COR-L47 (cell line): ENCODE measurements at places on chromosomes 3 and 15.

DNA sequence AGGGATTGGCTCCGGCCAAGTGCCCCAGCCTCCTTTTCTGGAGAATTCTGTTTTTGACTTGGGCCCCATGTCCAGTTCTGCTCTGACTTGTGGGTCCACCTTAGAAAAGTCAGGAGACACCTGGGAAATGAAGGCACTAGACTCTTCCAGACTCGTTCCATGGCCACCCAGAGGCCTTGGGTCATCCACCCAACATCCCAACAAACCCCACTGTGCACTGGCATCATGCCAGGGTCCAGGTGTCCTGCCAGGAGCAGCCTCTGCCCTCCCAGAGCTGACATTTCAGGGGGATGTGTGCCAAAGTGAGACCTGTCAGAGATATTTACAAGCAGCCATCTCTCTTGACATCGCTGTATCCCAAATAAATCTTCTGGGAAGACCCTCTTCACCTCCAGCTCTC, 13.2 kb downstream of the SPATA12 start:
- DNase-seq: no peak

DNA sequence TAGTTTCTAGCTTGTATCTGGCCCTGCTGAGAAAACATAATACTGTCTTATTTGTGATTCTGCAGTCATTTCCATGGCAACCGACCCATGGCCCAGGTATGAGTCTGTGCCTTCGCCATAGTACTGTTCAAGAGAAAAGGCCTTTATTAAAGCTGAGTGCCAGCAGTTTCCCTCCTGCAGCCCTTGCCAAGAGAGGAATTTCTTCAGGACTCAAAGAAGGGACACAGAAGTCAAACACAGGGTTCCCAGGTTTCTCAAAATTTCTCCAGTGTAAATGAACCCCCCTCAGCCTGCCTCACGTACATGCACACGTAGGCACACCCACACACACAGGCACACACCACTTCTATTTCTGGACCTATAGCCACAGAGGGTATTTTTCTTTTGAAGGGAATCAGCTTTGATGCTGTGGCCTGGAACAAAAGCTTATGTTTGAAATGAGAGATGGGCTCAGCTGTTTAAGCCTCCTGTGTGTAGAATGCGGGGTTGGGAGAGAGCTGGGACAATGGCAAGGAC, 269.2 kb downstream of the PDCD6IP start:
- no peak for DNase-seq

DNA sequence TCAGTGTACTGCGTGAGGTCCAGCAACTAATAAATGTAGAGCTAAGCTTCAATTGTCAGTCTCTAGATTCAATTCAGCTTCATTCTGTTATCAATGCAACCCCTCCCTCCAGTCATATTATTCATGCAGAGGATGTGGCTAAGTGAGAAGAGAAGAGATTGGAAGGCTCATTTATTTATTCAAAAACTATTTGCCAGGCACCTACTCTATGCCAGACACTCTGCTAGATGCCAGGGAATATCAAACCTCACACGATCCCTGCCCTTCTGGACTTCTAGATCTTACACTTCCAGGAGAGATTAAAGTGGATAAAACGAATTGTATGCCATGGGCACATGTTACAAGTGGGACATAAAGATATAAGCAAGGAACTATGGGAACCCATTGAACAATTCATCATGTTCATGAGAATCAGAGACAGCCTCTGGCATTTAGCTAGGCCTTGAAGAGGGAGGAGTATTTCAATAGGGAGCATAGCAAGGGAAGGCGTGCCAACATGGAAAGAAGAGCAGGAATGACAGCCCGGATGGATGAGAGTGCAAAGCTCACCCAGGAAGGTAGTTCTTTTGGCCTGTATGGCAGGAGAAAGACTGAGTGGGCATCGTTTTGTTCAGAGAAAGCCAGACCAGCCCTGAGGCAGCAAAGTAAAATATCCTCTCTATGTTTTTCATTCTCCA, 75.4 kb downstream of the FGF12 start:
- no peak for DNase-seq

- DNase-seq: no peak
These were observed 34.7 kb downstream of the NIPA2 start for GRCh38 chr15:22872936-22873701.

DNA sequence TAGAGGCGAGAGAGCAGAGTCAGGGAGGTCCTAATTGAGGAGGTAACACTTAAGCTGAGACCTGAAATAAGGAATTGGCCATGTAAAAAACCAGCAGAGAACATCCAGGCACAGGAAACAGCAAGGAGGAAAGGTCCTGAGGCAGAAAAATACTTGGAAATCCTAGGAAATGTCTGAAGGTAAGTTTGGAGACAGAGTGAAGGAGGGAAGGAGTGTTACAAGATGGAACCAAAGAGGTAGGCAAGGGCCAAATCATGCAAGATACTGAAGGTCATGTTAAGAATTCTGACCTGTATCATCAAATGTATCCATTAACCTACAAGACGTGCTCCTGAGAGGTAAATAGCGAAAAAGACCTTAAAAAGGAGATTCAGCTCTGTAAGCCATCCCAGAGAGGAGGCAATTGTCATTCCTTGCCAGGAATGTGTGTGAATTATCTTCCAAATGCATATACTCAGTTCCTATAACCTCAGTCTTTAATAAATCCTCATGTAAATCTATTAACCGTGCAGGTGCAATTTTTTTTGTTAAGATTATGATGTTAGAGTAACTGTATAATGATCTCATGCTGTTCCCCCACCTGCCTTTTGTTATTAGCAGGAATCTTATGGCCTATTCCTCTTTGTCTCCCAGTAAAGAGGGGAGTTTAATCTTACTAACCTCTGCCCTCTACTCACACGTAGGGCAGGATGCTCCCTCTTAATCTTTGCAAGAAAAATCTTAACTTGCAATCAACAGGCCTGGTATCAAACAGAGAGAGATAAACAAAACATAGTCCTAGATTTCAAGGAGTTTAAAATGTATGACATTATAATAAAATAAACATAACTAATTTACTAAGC, 166.9 kb downstream of the ULK4 start:
- DNase-seq: peak; percentile 1

DNA sequence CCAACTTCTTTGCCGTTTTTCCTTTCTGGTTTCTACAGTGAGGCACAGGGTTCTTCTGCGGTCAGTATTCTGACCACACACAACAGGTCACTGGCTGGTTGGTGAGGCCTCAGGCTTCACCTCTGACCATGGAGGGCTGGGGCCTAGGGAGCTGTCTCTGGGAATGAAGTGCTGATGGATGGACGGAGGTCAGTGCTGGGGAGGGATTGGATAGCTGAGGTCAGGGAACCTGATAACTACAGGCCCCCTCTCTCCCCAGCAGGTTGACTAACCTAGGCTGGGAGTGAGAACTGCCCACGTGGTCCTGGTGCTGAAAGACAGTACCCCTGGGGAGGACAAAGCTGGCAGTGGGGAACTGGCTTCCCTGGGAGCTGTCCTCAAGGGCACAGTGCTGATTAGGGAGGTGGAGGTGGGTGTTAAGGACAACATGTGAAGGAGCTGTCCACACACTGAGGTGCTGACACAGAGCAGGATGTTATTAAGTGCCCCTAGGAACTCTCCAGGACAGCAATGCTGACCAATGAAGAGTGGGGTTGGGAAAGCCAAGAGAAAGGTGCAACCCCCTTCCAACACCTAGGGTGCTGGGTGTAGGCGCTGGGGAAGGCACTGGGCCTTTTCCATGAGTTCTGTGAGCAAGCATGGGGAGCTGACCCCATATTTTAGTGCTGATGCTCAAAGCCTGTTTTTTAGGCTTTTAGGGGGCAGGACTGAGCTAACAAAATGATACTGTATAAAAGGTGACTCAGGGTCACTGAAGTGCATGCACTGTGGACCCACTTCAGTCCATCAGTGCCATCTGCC, 45.2 kb downstream of the ATP2B2 start:
- DNase-seq: no peak
